ENCODE measurements at places on chromosomes 6 and 20.
A peak's percentile ranks its signal among the peaks of the same experiment; 100 is the strongest.

GRCh38 chr6:90126839-90127238 is 169.8 kb downstream of the BACH2 start:
- DNase-seq: no peak

DNA sequence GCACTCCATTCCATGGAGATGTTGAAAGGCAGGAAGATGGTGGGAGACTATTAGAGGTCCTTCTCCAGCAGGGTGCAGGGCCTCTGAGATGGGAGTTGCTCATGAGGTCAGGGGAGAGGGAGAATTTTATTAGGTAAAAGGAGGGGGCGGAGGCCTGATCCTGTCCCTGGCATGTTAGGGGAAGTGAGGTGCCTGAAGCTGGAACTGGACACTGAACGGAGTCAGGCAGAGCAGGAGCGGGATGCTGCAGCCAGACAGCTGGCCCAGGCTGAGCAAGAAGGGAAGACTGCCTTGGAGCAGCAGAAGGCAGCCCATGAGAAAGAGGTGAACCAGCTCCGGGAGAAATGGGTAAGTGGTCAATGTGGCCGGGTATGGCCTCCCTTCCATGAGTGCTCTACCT is 24.4 kb downstream of the CEP250 start:
- DNase-seq: no peak

DNA sequence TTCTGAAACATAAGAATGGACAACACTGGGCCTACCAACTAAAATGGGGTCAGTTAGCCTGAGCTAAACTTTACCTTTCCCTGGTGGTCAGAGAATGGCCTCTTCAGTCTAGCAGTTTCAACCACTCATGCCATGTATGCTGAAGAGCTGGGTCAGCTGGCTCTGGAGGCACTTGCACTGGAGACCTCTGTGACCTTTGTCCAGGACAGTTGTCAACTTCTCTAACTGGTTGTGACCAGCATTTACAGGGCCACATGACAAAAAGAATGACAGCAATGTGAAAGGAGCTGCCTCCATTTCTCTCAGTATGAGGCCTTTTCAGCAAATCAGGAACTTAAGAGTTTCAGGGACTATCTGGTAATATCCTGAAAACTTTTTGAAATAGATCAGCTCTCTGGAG is 59.9 kb upstream of the TMEM30A start:
- no peak for DNase-seq

DNA sequence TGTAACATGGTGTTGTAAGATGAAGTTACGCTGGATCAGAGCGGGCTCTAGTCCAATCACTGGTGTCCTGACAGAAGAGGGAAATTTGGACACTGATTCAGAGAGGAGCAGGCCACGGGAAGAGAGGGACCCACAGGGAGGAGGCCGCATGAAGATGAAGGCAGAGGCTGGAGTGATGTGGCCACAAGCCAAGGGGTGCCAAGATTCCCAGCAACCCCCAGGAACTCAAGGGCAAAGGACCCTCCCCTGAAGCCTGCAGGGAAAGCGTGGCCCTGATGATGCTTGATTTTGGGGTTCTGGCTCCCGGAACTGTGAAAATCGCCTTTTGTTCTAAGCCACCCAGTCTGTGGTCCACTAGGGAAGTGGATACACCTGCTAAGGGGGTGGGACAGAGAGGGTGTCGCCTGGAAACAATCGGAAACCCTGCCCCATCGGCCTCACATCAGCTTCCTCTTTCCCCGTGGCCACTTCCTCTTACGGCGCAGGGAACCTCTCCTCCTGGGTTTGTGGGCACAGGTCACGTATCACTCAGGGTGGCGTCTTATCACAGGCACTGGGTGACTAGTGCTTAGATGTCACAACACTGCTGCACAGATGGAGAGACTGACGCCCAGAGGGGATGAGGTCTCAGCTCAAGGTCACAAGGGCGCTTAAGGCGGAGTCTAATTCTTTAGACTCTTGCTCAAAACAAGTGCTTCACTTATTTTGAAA is 58.0 kb downstream of the SULF2 start:
- DNase-seq: peak; percentile 76

Data from CD4-positive, alpha-beta T cell treated with Interleukin-17A for 4 hours (primary cell).